ENCODE measurements at places on chromosomes 2 and 18. TPM values are rescaled to one million over a fixed set of nuclear protein-coding genes. Genes with fewer than 3 reads are reported as not detected.

DNA sequence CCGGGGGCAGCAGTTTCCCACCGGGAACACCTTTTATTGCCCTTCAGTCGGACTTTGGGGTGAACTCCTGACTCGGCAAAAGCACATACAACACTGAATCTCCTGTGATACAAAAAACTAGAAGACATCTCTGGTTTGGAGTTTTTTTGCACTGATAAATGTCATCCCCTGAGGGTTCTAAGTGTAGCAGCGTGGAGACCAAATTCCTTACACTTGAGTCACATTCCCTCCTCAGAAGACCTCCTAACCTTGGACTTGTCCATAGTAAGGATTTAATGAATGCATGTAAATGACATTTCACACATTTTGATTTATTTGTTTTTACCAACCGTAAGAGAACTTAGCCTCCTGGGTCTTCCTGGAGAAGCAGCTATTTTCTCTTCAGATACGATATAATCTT, 54.0 kb upstream of the GPR45 start:
- no peak overlapping the region for H3K4me3 ChIP-seq
- peaks cover 14% of the 10 kb centered on the region for H3K27me3 ChIP-seq
- no peak overlapping the region for H3K27ac ChIP-seq
- no peak for DNase-seq
- H3K36me3 ChIP-seq = no peaks in the 10 kb centered on the region
- H3K4me1 ChIP-seq = no peaks in the 10 kb centered on the region

DNA sequence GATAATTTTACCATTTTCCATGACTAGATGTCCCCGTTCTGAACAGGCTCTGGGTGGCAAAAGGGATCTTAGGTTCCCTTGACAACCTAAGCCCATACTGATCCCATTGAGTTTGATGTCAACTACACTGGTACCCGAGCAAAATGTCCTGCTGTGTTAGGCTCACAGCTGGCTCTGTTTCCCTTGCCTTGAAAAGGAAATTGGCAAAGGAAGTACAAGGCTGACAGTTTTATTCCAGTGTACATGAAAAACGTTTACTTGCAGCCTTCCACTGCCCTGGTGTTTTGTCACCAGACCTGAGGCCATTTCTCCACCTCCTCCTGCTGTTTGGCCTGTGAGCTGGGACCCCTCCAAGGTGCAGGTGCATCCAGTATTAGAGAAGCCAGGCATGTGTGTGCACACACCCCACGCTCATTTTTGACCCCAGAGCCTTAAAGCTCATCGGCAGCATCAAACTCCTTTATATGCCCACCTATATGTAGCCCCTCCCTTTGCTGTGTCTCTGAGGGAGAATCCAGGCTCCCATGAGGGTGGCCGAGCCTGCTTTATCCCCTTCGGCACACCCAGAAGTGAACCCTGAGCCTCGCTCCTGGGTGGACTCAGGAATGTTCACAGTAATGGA, 171.3 kb downstream of the NDUFA10 start:
- H3K4me1 ChIP-seq = no peaks in the 10 kb centered on the region
- H3K4me3 ChIP-seq = no peak overlapping the region
- no peak overlapping the region for H3K27ac ChIP-seq
- H3K36me3 ChIP-seq = no peaks in the 10 kb centered on the region
- DNase-seq = no peak

GRCh38 chr18:73479477-73479876, 611.7 kb upstream of the NETO1 start:
- DNase-seq = no peak
- H3K27ac ChIP-seq = no peak overlapping the region
- H3K36me3 ChIP-seq = no peaks in the 10 kb centered on the region
- no peaks in the 10 kb centered on the region for H3K27me3 ChIP-seq
- no peak overlapping the region for H3K4me3 ChIP-seq
- H3K4me1 ChIP-seq = no peaks in the 10 kb centered on the region

DNA sequence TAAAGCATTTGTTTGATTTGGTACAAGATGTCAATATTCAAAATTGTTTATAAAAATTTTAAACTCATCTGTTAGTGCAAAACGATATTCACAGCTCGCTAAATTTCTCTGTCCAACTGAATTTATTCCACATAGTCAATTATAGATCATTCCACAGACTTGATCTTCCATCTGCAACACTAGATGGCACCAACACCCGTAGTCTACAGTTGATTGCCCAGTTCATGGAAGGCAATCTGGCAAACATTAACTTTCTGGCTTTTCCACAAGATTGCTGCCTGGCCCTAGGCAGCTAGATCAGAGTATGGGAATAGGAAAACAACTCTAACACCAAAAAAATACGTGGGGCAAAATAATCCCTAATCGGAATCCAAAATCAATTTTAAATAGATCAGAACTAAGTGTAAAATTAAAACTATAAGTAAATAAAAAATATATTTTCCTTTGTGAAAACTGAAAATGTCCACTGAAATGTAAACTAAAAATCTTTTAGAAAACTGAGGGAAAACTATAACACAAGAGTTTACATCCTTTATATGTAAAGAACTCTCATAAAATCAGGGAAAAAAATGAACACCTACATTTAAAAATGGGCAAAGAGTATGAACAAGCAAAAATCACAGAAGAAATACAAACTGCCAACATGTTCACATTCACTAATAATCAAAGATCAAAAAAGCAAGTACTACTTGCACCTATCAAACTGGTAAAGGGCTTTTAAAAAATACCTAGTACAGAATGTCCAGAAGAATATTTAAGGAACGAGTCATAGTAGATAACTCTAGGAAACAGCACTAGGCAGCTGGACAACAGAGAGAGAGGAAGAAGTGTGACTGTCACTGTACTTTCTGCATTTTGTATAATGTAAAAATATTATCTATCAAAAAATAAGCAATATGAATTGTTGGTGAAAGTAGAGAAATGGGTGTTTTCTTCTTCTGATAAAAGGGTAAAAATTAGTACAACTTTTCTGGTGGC, 35.0 kb downstream of the RTN4 start:
- peaks cover 31% of the 10 kb centered on the region for H3K36me3 ChIP-seq
- no peak overlapping the region for H3K4me3 ChIP-seq
- no peak overlapping the region for H3K27ac ChIP-seq
- no peaks in the 10 kb centered on the region for H3K27me3 ChIP-seq

DNA sequence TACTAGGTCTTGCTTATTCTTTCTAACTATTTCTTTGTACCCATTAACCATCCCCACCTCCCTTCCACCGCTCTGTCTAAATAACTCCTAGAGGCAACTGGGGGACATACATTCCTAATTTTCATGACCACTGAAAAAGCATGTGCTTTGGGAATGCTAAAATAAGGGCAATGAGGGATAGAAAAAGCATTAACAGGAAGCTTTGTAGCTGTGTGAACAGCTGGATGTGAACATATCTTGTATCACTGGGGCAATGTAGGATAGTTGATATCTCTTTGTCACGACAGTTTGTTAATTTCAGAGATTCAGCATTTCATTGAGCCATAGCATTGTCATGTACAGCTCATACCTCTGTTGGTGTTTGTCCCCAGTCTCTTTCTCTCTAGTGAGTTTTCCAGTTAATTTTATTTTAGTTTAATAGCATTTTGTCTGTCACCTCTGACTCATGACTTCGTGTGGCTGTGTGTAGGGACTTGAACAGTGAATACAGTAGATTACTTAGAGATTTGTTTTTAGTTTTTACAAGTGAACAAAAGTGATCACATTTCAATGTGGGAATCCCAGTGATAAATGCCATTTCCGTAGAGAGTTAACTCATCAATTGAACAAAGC, 230.3 kb upstream of the NRP2 start:
- no peak overlapping the region for H3K4me3 ChIP-seq
- H3K27ac ChIP-seq = peak overlapping the region; percentile 33
- H3K27me3 ChIP-seq = no peaks in the 10 kb centered on the region

- H3K27me3 ChIP-seq = no peaks in the 10 kb centered on the region
- no peak for DNase-seq
- H3K36me3 ChIP-seq = peaks cover 20% of the 10 kb centered on the region
Measured at GRCh38 chr2:174142290-174142689, 106.0 kb downstream of the OLA1 start.

GRCh38 chr2:167749016-167749415, 498.4 kb downstream of the STK39 start:
- H3K4me1 ChIP-seq = peaks cover 3% of the 10 kb centered on the region
- H3K36me3 ChIP-seq = no peaks in the 10 kb centered on the region
- H3K4me3 ChIP-seq = no peak overlapping the region
- no peaks in the 10 kb centered on the region for H3K27me3 ChIP-seq

GRCh38 chr18:56316727-56317126, 321.7 kb downstream of the TXNL1 start:
- no peak for DNase-seq
- no peak overlapping the region for H3K27ac ChIP-seq
- H3K4me3 ChIP-seq = no peak overlapping the region
- H3K27me3 ChIP-seq = no peaks in the 10 kb centered on the region
- no peaks in the 10 kb centered on the region for H3K4me1 ChIP-seq
- no peaks in the 10 kb centered on the region for H3K36me3 ChIP-seq

DNA sequence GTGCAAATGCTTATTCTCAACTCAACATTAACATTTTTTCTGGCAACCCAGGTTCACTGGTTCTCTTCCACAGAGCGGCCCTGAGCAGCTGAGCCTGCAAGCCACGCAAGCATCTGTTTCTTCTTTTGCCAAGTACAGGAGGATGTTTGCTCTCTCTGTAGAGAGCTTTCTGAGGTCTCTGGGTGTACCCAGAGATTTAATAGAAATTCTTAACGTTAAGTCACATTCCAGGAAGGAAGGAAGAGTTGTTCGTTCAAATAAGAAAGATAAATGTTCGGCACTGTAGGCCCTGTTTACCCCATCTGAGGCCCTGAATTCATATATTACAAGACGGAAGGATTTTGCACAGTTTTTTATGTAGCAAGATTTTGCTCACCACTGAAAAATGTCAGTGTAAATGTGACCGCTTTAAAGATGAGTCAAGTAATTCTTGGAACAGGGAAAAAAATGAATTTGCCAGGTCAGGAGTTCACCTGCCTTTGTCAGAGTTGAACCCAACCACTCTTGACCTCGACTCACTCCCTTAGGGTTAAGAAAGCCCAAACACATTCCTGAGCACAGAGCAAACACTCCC, 30.1 kb downstream of the KCTD18 start:
- no peaks in the 10 kb centered on the region for H3K4me1 ChIP-seq
- no peak for DNase-seq
- H3K27ac ChIP-seq = no peak overlapping the region
- no peak overlapping the region for H3K4me3 ChIP-seq
- no peaks in the 10 kb centered on the region for H3K27me3 ChIP-seq
- peaks cover 79% of the 10 kb centered on the region for H3K36me3 ChIP-seq

GRCh38 chr2:226742347-226742746, 57.3 kb downstream of the IRS1 start:
- no peak overlapping the region for H3K27ac ChIP-seq
- no peaks in the 10 kb centered on the region for H3K27me3 ChIP-seq
- peaks cover 36% of the 10 kb centered on the region for H3K4me1 ChIP-seq
- no peak for DNase-seq

GRCh38 chr2:109679626-109680025, 65.5 kb downstream of the SOWAHC start:
- no peaks in the 10 kb centered on the region for H3K27me3 ChIP-seq
- no peak overlapping the region for H3K27ac ChIP-seq
- H3K4me3 ChIP-seq = no peak overlapping the region
- no peaks in the 10 kb centered on the region for H3K36me3 ChIP-seq

GRCh38 chr2:102449370-102449974, 23.6 kb upstream of the SLC9A4 start:
- no peaks in the 10 kb centered on the region for H3K4me1 ChIP-seq
- peak; percentile 56 for DNase-seq
- H3K4me3 ChIP-seq = no peak overlapping the region
- H3K36me3 ChIP-seq = no peaks in the 10 kb centered on the region
- peaks cover 3% of the 10 kb centered on the region for H3K27me3 ChIP-seq

DNA sequence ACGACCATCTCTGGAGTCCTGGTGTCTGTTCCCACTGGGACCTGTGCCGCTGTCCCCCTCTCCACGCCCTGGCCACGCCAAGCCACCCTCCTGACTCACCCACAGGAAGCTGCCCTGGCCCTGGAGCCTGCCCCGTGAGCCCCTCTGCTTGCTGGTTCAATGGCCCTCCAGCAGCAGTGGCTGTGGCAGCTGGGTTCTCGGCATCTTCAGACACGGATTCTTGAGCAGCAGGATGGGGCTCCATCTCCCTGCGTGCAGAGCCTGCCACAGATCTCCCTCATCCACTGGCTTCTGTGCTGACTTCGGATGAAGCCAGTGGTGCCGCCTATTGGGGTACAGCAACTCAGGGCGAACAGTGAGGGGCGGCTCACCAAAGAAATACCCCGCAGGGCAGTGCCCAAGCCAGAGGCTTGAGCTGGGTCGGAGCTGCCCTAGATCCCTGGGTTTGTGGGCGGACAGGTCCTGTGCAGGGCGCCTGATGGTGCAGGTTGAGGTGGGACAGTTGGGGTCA, 14.0 kb downstream of the CAPN10 start:
- H3K4me3 ChIP-seq = no peak overlapping the region
- no peaks in the 10 kb centered on the region for H3K4me1 ChIP-seq
- H3K27me3 ChIP-seq = no peaks in the 10 kb centered on the region
- no peak for DNase-seq
- H3K27ac ChIP-seq = no peak overlapping the region

DNA sequence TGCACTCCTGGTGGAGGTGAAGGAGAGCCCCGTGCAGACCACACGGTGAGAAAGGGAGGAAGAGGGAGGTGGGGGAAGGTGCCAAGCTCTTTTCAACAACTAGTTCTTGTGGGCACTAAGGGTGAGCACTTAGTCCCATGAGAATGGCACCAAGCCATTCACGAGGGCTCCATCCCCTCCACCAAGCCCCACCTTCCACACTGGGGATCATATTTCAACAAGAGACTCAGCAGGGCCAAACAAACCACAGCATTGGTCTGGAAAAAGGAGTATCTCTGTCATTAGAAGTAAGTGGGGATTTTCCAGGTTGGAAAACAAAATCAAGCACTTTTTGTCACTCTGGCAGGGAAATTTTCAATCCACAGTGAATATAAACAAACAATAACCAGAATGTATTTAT, 38.4 kb downstream of the ZAP70 start:
- H3K27ac ChIP-seq = no peak overlapping the region
- peaks cover 11% of the 10 kb centered on the region for H3K4me1 ChIP-seq
- peak; percentile 28 for DNase-seq
- no peak overlapping the region for H3K4me3 ChIP-seq

GRCh38 chr18:79487801-79488201, 92.1 kb downstream of the NFATC1 start:
- no peaks in the 10 kb centered on the region for H3K36me3 ChIP-seq
- H3K4me3 ChIP-seq = no peak overlapping the region
- no peak overlapping the region for H3K27ac ChIP-seq
- DNase-seq = no peak
- H3K27me3 ChIP-seq = no peaks in the 10 kb centered on the region

- DNase-seq = no peak
- H3K36me3 ChIP-seq = no peaks in the 10 kb centered on the region
- H3K4me3 ChIP-seq = no peak overlapping the region
- H3K4me1 ChIP-seq = no peaks in the 10 kb centered on the region
Measured at GRCh38 chr2:130303169-130303568, 39.5 kb upstream of the IMP4 start.

- H3K4me3 ChIP-seq = no peak overlapping the region
- peak; percentile 85 for DNase-seq
- H3K4me1 ChIP-seq = peaks cover 39% of the 10 kb centered on the region
- H3K27me3 ChIP-seq = no peaks in the 10 kb centered on the region
- no peaks in the 10 kb centered on the region for H3K36me3 ChIP-seq
- H3K27ac ChIP-seq = peak overlapping the region; percentile 42
Measured at GRCh38 chr2:128374001-128374710, 55.5 kb upstream of the HS6ST1 start.

ACOXL gene
- total RNA-seq = not detected

ZFP36L2 gene
- total RNA-seq = 5.6 TPM

POTEJ gene
- not detected for total RNA-seq

TEKT4 gene
- total RNA-seq = not detected

LBX2 gene
- total RNA-seq = 1.3 TPM

KCNG2 gene
- not detected for total RNA-seq

PFN4 gene
- total RNA-seq = 0.81 TPM

AQP12A gene
- not detected for total RNA-seq

GCG gene
- total RNA-seq = not detected

FNDC4 gene
- 0.91 TPM for total RNA-seq

SP140L gene
- total RNA-seq = 3.7 TPM

BIN1 gene
- total RNA-seq = 90.4 TPM

SCYGR7 gene
- total RNA-seq = not detected
